ENCODE measurements at places on chromosomes 5 and 9.

GRCh38 chr5:170757669-170758068 lies 25.9 kb upstream of the GABRP start:
- DNase-seq: no peak

- peak; percentile 49 for DNase-seq
Observed at GRCh38 chr5:181181650-181182565, 23.1 kb downstream of the TRIM7 start.

GRCh38 chr9:21286099-21286498 lies 19.0 kb downstream of the IFNA5 start:
- no peak for DNase-seq

GRCh38 chr5:94906750-94907149 lies 288.3 kb downstream of the SLF1 start:
- no peak for DNase-seq

DNA sequence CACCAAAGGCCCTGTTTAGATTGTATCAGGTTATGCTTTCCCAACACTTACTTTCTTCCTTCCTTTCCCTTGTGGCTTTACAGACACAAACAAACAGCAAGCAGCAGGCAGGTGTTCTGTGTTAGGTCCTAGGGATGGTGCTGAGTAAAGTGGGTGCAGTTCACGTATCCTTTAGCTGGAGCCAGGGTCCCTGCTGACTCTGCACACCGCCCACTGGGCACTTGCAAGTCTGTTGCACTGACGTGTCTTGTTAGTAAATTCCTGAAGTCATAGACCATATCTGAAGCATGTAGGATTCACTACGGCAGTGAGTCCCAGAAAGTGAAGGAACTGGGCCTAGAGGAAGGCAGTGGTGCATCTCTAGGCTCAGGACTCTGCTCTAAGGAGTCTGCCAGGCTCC lies 96.5 kb downstream of the DAPK1 start:
- no peak for DNase-seq

DNA sequence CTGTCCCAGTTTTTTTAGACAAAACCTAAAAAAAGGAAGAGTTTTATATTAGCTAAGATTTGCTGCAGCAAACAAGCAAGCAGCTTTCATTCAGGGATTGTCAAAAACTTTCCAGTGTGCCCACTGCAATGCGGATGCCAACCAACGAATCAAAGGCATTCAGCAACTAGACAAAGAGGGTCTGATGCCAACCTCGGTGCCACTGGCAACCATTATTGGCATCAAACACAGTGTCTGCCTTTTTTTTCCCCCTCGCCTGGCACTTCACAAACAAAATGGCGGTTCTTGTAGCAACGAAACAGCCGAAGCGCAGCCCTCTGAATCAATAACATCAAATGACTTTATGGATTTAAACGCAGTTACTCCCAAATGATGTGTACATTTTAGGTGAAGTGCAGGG lies 10.4 kb downstream of the NFIB start:
- no peak for DNase-seq

GRCh38 chr5:115774684-115775083 lies 41.8 kb downstream of the CDO1 start:
- no peak for DNase-seq

GRCh38 chr5:118301696-118302095 lies 686.7 kb downstream of the DTWD2 start:
- no peak for DNase-seq

- DNase-seq: peak; percentile 84
Observed at GRCh38 chr5:176573564-176574296, 24.6 kb downstream of the CDHR2 start.

DNA sequence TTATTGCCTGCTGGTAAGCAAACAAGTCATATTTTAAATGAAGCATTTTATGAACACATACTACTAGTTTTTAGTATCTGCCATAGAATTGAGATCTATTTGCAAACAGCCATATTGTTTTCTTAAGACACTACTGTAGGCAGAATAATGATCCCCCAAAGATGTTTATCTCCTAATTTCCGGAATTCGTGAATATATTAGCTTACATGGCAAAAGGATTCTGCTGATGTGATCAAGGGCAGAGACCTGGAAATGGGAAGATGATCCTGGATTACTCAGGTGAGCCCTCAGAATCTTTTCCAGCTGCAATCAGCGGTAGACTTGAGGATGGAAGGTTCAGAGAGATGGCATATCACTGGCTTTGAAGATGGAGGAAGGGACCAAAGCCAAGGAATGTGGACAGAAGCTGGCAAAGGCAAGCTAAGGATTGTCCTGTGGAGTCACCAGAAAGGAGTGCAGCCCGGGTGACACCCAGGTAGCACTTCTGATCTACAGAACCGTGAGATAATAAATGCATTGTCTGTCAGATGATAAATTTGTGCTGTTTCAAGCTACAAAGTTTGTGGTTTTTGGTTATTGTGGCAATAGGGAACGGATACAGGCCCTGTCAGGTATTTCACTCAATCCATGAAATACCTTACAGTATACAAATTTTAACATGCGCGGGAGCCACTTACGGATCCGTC lies 1.0 kb upstream of the ERCC6L2 start:
- DNase-seq: no peak

GRCh38 chr5:96114736-96115135 lies 153.1 kb upstream of the ELL2 start:
- DNase-seq: no peak

- DNase-seq: no peak
Observed at GRCh38 chr9:108551030-108551841, 304.6 kb downstream of the ACTL7B start.

- DNase-seq: no peak
Observed at GRCh38 chr5:69131304-69131703, 35.6 kb upstream of the CCNB1 start.

- no peak for DNase-seq
Observed at GRCh38 chr9:121784731-121785411, 133.4 kb downstream of the DAB2IP start.

DNA sequence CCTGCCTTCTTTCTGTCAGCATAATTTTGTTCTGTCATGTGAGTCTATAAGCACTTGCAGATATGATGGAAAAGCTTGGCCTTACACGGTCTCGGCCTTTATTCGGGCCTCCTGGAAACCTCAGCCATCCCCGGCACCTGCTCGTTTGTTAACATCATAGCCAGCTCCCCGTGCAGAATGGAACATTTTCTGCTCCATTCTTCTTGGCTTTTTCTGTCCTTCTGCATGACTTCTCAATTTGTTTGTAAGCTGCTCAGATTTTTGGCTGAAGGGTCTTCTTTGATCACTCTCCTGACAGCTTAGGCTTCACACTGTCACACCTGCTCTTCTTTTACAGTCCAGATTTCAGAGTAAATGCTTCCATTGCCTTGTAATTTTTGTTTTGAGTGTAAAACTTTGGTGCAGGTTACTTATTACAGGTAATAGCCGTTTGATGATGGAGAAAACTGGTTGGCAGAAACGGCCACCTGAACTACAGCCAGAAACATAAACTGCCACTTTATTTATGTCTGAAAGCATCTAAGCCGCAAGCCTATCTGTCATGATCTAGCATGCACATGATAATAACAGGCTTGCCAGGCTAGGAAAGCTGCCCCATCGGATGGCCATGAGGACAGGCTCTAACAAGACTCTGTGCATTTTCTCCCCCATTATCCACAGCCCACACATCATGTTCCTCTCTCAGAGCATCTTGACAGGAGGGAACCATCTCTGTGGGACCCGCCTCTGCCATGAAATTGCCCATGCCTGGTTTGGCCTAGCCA lies 197.0 kb downstream of the AOPEP start:
- no peak for DNase-seq

DNA sequence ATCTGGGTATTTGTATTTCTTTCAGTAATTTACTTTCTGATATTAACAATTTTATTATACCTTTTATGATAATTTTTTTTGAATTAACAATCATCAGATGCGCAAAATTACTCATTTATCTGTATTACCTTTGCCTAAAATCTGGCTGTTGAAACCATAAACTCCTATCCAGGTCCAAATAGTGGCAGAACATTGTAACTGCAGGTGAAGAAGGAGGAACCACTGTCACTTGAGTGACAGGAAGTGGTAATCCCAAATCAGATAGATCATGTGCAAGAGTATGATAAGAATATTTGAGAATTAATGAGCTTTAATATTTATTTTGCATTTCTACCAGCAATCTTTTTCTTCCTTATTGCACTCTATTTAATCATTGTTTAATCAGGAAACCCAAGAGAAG lies 139.3 kb upstream of the TLE4 start:
- no peak for DNase-seq

DNA sequence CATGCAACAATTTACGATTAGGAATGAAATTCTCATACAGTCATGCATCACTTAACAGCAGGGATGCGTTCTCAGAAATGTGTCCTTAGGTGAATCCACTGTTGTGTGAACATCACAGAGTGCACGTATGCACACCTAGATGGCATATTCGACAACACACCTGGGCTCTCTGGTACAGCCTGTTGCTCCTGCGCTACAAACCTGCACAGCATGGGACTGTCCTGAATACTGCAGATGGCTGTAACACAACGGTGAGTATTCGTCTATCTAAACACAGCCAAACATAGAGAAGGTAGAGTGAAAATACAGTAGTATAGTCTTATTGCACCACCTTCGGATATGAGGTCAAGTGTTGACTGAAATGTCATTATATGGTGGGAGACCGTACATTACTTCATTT lies 44.0 kb upstream of the LCP2 start:
- DNase-seq: no peak

- no peak for DNase-seq
Observed at GRCh38 chr5:179128041-179128365, 67.8 kb downstream of the ZNF354C start.

- DNase-seq: no peak
Observed at GRCh38 chr5:93252165-93252564, 328.9 kb downstream of the NR2F1-AS1 start.

- no peak for DNase-seq
Observed at GRCh38 chr5:124847907-124848306, 101.5 kb upstream of the ZNF608 start.
